ENCODE measurements at places on chromosomes 3 and 15. TPM values are rescaled to one million over a fixed set of nuclear protein-coding genes. Genes with fewer than 3 reads are reported as not detected.

CD276 gene
- 51.8 TPM for total RNA-seq

ARPP21 gene
- total RNA-seq, result not detected

BBX gene
- total RNA-seq, result 31.0 TPM

SKOR1 gene
- not detected for total RNA-seq

SERP1 gene
- 200 TPM for total RNA-seq

C3orf20 gene
- total RNA-seq, result not detected

PPM1L gene
- total RNA-seq, result 2.5 TPM

CEP19 gene
- total RNA-seq, result 0.98 TPM

LIPH gene
- not detected for total RNA-seq

CASR gene
- not detected for total RNA-seq

TUSC7 gene
- not detected for total RNA-seq

RETNLB gene
- not detected for total RNA-seq

HMCES gene
- 26.8 TPM for total RNA-seq

ATP13A4 gene
- 0.07 TPM for total RNA-seq

LRRN1 gene
- not detected for total RNA-seq

DPPA2 gene
- total RNA-seq, result not detected

CNTN6 gene
- not detected for total RNA-seq

SLC28A1 gene
- total RNA-seq, result not detected

EPB42 gene
- total RNA-seq, result not detected

ERC2 gene
- 0.13 TPM for total RNA-seq
